ENCODE measurements at places on chromosomes 3 and 15. TPM values are rescaled to one million over a fixed set of nuclear protein-coding genes. Genes with fewer than 3 reads are reported as not detected.

DNA sequence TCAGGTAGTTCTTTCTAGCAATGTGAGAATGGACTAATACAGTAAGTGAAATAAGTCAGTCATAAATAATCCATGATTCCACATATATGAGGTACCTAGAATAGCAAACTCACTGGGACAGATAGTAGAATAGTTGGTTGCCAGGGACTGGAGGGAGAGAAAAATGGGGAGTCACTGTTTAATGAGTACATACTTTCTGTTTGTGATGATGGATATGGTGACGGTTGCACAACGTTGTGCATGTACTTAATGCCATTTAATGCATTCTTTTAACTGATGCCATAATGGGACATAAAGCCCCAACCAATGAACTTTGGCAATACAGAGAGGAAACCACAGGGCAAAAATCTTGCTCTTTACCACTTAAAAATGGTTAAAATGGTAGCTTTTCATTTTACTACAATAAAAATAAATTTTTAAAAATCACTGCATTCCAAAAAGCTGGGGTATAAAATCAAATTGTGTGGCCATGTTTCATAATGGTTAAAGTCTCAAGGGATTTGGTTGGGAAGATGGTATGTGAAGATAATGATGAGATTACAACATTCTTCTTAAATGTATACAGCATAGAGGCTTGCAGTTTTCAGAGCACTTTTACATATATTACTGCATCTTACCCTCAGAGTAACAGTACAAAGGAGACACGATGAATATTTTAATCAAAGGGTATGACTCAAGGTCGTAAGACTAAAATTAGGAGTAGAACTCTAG lies 45.2 kb downstream of the ADAM10 start:
- H3K4me1 ChIP-seq = peaks cover 43% of the 10 kb centered on the region
- no peak overlapping the region for H3K4me3 ChIP-seq
- peaks cover 74% of the 10 kb centered on the region for H3K36me3 ChIP-seq
- DNase-seq = no peak
- no peaks in the 10 kb centered on the region for H3K27me3 ChIP-seq

DNA sequence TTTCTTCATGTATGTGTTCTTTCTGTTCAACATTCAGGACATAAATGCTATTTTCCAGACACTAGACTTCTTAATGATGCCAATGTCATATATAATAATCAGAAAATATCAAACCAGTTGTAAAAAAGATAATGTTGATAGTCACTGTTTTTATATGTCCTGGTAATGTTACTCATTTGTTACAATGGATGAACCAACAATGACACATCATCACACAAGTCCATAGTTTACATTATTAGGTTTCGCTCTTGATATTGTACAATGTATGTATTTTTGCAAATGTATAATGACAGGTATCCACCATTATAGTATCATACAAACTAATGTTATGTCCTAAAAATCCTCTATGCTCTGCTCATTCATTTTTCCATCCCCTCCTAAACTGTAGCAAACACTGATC lies 243.8 kb upstream of the CDIN1 start:
- DNase-seq = no peak
- no peak overlapping the region for H3K4me3 ChIP-seq
- H3K27ac ChIP-seq = no peak overlapping the region
- no peaks in the 10 kb centered on the region for H3K4me1 ChIP-seq
- H3K27me3 ChIP-seq = no peaks in the 10 kb centered on the region

GRCh38 chr3:79039192-79039591 lies 728.6 kb downstream of the ROBO1 start:
- H3K27me3 ChIP-seq = no peaks in the 10 kb centered on the region
- no peak overlapping the region for H3K4me3 ChIP-seq
- H3K4me1 ChIP-seq = no peaks in the 10 kb centered on the region
- H3K27ac ChIP-seq = no peak overlapping the region
- DNase-seq = no peak

- H3K4me3 ChIP-seq = no peak overlapping the region
- H3K36me3 ChIP-seq = peaks cover 5% of the 10 kb centered on the region
- DNase-seq = no peak
- peak overlapping the region; percentile 65 for H3K27ac ChIP-seq
These were observed 88.4 kb upstream of the RPL32 start for GRCh38 chr3:12929801-12930200.

DNA sequence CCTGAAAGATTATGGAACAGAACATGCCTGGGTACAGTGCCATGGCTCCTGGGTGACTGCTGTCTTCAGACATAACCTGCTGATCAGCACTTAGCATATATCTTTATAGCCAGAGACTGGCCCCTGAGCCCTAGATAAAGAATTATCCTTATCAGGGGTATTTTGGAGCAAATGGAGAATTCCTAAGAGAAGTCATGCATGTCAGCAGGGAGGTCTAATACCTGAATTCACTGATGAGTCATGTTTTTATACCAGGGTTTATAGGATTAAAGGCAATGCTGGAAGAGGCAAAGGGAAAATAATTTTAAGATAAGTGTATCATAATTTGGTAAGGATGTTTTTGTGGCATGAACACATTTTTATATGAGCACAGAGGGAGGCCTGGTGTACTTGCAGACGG lies 159.8 kb downstream of the ADAMTSL3 start:
- no peak for DNase-seq
- H3K27me3 ChIP-seq = no peaks in the 10 kb centered on the region
- H3K27ac ChIP-seq = no peak overlapping the region
- H3K4me3 ChIP-seq = no peak overlapping the region
- no peaks in the 10 kb centered on the region for H3K36me3 ChIP-seq

DNA sequence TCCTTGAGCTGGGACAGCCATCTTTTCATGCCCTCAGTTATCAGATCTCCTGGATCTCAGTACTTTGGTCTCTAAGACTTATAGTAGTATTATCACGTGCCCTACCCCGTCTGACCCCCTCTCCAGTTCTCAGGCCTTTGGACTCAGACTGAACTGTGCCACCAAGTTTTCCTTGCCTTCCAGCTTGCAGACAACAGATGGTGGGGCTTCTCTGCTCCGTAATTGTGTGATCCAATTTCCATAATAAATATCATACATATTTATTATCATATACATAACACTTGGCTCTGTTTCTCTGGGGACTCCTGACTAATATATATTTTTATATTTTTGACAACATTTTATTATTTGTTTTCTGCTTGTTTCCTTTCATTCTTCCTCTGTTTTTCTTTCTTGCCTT lies 458.8 kb upstream of the SEMA6D start:
- no peaks in the 10 kb centered on the region for H3K27me3 ChIP-seq
- no peak overlapping the region for H3K4me3 ChIP-seq
- DNase-seq = no peak
- H3K36me3 ChIP-seq = no peaks in the 10 kb centered on the region

DNA sequence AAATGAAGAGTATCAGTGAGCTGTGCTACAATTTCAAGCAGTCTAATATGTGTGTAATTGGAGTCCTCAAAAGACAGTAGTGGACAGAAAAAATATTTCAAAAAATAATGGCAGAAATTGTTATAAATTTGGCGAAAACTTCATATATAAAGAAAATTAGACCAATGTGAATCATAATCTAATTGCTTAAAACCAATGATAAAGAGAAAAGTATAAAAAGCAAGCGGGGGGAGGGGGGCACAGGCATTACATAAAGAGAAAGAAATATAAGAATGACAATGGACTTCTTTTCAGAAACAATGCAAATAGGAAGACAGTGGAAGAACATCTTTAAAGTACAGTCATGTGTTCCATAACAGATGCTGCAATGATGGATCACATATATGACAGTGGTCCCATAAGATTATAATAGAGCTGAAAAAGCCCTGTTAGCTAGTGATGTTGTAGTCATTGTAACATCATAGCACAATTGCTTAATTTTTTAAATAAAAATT lies 7.9 kb upstream of the PXYLP1 start:
- no peak overlapping the region for H3K27ac ChIP-seq
- no peak for DNase-seq
- H3K4me1 ChIP-seq = no peaks in the 10 kb centered on the region
- peaks cover 24% of the 10 kb centered on the region for H3K27me3 ChIP-seq
- H3K36me3 ChIP-seq = peaks cover 4% of the 10 kb centered on the region

DNA sequence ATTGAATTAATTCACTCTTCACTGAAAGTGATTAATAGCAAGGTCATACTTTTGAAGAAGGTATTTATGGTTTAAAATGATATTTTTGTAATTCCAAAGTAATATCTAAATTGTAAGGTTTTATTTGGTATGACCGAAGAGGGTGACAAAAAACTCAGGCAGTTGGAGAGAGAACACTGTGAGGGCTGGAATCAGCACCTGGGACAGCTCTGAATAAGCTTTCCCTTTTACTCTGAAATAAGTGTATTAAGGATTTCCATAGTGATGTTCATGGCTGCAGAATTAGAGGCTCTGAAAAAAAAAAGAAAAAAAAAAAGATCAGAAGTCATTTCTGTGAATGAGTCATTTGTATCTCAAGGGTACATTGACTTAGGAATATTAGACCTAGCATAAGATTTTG lies 299.5 kb downstream of the IL5RA start:
- no peaks in the 10 kb centered on the region for H3K4me1 ChIP-seq
- no peak overlapping the region for H3K27ac ChIP-seq
- no peak overlapping the region for H3K4me3 ChIP-seq
- H3K27me3 ChIP-seq = no peaks in the 10 kb centered on the region
- H3K36me3 ChIP-seq = no peaks in the 10 kb centered on the region

DNA sequence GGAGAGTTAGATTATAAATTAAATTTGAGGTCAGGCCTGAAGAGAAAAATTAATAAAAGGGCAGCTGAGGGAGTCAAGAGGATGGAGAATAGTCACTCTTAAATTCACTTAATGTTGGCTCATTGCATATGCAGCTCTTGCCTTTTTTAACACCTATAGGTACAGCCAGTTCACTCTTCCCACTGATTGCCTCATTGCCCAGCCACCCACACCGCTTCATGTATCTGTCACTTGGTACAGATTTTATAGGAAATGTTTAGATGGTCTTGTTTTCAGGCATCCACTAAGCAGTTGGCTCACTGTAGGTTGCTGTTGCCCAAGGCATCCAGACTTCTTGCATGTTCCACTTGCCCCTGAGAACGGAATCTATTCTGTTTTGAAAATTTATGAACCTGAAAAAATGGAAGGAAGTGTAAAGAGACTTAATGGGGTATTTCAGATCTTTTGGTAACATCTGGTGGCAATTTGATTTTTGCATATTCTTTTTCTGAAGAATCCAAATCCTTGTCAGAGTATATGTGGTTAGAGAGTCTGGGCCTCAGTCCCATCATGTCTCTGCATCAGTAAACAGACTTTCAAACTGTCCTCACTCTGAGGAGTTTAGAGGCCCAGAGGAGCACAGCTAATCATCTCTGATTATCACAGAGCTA lies 151.9 kb downstream of the RBPMS2 start:
- peak; percentile 61 for DNase-seq
- H3K27ac ChIP-seq = peak overlapping the region; percentile 91
- H3K4me1 ChIP-seq = peaks cover 72% of the 10 kb centered on the region
- H3K36me3 ChIP-seq = peaks cover 13% of the 10 kb centered on the region
- H3K4me3 ChIP-seq = peak overlapping the region; percentile 75

DNA sequence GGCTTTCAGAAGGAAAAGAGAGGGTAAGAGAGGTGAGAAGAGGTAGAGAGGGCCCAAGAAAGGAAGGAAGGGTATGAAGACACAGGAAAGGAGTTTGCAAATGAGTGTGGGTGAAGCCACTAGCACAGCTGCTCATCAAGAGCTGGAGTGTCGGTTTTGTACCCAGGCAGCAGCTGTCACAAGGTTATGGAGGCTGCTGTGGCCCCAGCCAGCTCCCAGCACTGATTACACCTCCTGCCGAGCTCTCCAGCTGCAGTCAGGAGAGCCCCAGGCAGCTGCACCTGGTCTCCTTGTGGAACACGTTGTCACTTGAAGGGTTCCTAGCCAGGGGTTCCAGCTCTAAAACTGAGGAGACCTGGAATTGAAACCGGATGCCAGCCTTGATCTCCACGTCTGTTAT lies 60.4 kb upstream of the CHD2 start:
- peak; percentile 71 for DNase-seq
- H3K27me3 ChIP-seq = no peaks in the 10 kb centered on the region
- peak overlapping the region; percentile 7 for H3K4me3 ChIP-seq

DNA sequence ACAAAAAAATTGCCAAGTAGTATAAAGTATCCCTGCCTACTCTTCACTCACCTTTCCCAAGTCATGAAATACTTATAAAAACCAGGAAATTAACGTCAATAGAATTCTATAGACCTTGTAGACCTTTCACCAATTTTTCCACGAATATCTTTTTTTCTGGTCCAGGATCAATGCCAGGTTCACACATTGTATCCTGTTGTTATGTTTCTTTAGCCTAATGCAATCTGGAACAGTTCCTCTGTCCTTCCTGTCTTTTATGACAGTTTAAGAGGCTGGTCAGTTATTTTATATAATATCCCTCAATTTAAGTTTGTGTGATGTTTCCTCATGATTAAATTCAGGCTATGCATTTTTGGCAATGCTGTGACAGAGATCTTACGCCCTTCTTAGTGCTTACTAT lies 63.2 kb upstream of the MAGI1 start:
- H3K27ac ChIP-seq = no peak overlapping the region
- H3K36me3 ChIP-seq = no peaks in the 10 kb centered on the region
- no peak overlapping the region for H3K4me3 ChIP-seq
- H3K4me1 ChIP-seq = no peaks in the 10 kb centered on the region

GRCh38 chr3:31105438-31106077 lies 211.1 kb upstream of the GADL1 start:
- no peak overlapping the region for H3K4me3 ChIP-seq
- no peaks in the 10 kb centered on the region for H3K36me3 ChIP-seq
- no peaks in the 10 kb centered on the region for H3K27me3 ChIP-seq
- H3K4me1 ChIP-seq = peaks cover 39% of the 10 kb centered on the region

GRCh38 chr15:58269455-58270414 lies 131.6 kb downstream of the AQP9 start:
- H3K36me3 ChIP-seq = peaks cover 7% of the 10 kb centered on the region
- peak overlapping the region; percentile 15 for H3K4me3 ChIP-seq
- peaks cover 14% of the 10 kb centered on the region for H3K4me1 ChIP-seq
- peak overlapping the region; percentile 63 for H3K27ac ChIP-seq

DNA sequence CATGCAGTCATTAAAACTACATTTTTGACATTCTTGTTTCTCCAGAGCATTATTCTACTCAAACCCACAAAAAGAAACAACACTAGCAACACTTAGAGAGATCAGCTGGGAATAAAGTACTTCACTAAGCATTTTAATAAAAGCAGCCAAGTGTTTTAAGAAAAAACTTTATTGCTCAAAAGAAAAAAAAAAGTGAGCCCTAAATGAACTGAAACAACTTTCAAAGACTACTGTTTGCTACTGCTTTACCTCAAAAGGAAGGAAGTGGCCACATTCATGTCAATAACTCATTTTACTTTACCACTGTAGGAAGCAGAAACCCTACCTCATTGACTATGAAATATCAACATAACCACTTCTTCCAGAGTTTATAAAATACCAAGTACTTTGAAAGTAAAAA lies 91.3 kb downstream of the UACA start:
- H3K27ac ChIP-seq = peak overlapping the region; percentile 40
- H3K4me1 ChIP-seq = peaks cover 18% of the 10 kb centered on the region
- H3K36me3 ChIP-seq = no peaks in the 10 kb centered on the region
- DNase-seq = peak; percentile 73
- peaks cover 25% of the 10 kb centered on the region for H3K27me3 ChIP-seq

Gene IL17RE
- 1.1 TPM for total RNA-seq

Gene INKA1
- 1.1 TPM for total RNA-seq

Gene GPR15
- 4.1 TPM for total RNA-seq

Gene THSD4
- not detected for total RNA-seq

Gene CYP8B1
- total RNA-seq = not detected

Gene CFAP44
- total RNA-seq = 2.7 TPM

Gene CACNA2D3
- total RNA-seq = not detected

Gene RTP3
- not detected for total RNA-seq

Gene CDCP1
- total RNA-seq = 3.2 TPM

Gene TMCO5A
- total RNA-seq = not detected
